ENCODE measurements at places on chromosomes 12 and 14.

DNA sequence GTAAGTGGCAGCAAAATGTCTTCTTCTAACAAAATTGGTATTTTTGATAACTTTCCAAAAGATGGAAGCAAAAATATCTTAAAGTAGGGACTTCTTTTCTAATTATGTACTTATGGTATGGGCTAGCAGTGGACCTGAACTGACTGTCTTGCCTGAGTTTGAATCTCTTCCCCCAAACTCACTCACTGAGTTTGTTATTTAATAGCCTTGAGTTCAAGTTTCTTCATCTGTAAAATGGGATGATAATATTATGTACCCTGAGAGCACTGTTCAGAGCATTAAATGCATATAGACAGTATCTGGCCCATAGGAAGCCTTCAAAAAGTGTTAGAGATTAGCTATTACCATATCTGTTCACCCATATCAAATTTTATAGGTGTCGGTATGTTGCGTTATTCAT is 210.4 kb upstream of the NUDT4 start:
- DNase-seq: no peak

- DNase-seq: no peak
These were observed 9.2 kb downstream of the MOAP1 start for GRCh38 chr14:93175492-93175891.

DNA sequence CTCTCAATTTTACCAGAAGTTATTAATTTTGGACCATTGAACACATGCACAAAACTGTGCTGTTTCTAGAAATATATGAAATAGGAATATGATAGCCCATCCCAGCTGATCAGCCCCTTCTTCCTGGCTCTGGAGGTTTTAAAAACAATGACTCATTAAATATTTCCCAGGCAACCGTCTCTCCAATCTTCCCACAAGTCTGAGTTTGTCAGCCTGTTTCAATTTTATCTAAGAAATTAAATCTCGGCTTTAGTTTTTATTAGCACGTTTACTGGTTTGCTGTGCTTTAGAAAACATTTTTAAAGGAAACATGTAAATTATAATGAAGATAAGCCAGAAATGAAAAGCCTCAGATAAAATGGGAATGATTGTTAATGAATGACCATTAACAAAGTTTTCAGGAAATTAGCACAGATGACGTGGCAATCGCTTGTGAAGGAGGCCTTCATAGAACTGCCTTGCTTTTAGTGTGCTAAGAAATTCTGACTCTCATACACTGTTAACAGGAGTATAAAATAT is 89.3 kb upstream of the RAP1B start:
- no peak for DNase-seq

DNA sequence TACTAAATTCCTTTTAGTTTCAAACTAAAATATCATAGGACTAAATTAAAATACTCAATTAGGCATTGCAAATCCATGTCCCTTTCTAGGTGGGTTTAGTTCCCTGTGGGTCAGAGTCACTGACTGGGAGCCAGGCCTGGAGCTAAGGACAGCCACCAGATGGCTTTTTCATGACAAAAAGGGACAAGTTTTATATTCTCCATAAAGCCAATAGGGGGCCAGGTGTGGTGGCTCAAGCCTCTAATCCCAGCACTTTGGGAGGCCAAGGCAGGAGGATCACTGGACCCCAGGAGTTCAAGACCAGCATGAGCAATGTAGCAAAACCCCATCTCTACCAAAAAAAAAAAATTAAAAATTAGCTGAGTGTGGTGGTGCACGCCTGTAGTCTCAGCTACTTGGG is 35.4 kb upstream of the EIF5 start:
- DNase-seq: no peak

DNA sequence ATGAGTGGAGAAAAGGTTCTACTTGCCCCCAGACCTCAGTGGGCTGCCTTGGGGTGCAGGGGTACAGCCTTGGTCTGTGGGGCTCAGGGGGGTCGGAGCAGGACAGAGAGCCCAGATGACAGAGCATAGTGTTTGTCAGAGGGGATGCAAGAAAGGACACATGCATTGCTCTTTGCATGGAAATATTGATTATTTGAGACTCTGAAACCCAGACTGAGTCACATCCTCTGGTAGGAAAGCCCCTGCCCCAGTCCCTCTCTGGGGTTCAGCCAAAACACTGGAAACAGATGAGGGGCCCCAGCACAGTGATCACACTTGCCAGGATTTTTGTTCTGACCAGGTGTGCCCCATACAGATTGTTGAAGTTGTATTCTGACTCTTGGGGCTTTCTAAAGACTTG is 1094.4 kb downstream of the BCL11B start:
- peak; percentile 61 for DNase-seq

Measured in CD4-positive, alpha-beta T cell treated with Interleukin-10 for 1 hour (primary cell).